ENCODE measurements at places on chromosomes 2 and 18.

DNA sequence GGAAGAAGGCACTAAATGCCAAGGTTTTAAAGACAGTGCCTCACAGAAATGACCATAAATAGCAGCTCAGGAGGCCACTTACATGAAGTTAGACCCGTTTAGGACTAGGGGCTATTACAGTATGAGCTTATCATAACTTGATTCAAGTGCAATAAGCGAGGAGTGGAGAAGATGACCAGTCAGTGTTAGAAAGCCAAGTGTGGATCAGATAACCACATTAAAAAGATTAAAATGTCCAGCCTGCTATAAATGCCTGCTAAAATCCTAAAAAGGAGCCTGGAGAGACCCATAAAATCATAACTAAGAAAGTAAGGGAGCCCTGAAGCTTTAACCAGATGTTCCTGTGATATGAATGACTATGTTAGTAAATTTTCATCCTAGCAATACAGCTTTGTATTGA, 117.5 kb upstream of the ZNF521 start:
- no peak for DNase-seq

DNA sequence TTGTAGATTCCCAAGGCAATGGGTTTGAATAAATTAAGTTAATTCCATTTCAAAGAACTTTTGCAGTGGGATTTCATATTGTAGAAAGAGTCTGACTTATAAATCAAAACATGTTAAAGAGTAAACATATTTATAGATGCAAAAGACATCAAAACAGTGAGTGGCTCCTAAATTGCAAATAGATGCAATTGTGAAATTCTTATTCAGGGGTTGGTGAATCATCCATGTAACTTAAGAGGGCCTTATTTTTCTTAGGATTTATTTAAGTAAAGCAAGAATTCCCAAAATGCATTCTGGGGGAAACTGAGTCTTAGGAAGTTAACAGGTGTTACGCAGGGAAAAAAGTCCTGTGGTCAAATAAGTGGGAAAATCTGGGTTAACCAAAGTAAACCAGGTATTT, 11.3 kb downstream of the TANC1 start:
- DNase-seq: no peak

GRCh38 chr2:136255127-136255526, 137.2 kb upstream of the CXCR4 start:
- DNase-seq: no peak

DNA sequence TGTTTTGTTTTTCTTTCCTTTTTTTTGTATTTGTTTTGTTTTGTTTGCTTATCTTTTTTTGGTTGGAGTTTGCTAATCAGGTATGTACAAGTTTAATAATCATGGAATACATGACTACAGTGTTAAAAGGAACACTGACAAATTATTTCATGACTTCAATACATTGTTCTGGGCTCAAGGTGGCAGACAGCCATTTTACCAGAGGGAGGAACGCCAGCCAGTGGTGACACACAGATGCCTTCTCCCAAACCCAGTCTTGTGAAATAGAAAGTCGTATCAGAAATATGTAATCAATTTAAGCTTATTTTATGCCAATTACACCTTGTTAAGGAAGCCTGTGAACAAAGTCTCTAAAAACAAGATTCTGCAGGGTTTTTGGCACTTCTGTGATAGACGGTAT, 264.0 kb upstream of the EPHA4 start:
- no peak for DNase-seq

DNA sequence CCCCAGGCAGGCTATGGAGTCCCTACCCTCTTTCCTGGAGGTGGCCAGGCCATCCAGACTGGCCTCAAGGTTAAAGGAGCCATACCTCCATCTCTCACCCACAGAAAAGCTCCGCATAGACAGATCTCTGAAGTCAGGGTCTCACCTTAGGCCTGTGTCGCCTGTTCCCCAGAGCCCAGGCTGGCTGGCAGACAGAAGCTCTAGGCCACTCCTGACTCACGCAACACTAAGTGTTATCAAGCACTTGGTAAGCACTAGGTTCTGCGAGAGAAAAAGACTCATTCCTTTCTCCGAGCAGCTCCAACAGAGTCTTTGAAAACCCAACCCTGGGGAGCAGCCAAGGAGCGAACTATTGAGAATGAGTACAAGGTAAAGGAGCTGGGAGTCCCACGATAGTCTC, 6.1 kb downstream of the SMAD7 start:
- DNase-seq: no peak

GRCh38 chr2:172226244-172227061, 123.8 kb upstream of the DLX2 start:
- no peak for DNase-seq

GRCh38 chr2:42105330-42106256, 57.8 kb downstream of the PKDCC start:
- DNase-seq: no peak

GRCh38 chr2:148410899-148411298, 233.7 kb upstream of the EPC2 start:
- DNase-seq: no peak

DNA sequence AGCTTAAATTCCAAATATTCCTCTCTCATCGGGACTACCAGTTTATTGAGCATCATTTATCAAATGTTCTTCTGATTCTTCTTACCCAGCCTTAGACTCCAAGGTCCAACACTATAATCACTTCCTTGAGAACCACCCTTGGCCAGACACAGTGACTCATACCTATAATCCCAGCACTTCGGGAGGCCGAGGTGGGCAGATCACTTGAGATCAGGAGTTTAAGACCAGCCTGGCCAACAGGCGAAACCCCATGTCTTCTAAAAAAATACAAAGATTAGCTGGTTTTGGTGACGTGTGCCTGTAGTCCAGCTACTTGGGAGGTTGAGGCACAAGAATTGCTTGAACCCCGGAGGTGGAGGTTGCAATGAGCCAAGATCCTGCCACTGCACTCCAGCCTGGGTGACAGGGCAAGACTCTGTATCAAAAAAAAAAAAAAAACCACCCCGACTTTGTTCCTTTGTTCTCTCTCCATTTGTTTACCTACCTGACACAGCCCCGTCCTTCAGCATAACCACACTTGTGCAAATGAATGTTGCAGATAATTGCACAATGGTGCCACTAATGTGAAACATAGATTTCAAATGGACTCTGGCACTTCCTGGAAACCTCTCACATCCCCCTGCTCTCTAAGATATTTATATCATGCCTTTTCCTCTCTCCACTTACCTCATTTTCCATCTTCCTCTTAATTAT, 38.9 kb upstream of the LPIN2 start:
- DNase-seq: no peak

GRCh38 chr2:13681936-13682335, 950.6 kb upstream of the LRATD1 start:
- no peak for DNase-seq

DNA sequence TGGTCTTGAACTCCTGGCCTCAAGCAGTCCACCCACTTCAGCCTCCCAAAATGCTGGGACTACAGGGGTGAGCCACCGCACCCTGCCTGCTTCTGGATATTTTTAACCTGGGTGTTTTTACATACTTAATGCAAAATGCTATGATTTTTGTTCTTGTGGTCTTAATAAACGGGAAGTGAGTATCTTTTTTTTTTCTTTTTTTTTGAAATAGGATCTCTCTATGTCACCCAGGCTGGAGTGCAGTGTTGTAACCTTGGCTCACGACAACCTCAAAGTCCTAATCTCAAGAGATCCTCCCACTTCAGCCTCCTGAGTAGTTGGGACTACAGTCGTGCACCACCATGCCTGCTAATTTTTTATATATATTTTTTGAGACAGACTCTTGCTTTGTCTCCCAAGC, 19.2 kb upstream of the ASXL2 start:
- DNase-seq: no peak

- no peak for DNase-seq
Observed at GRCh38 chr2:113124984-113125855, 2.2 kb upstream of the IL1RN start.

GRCh38 chr2:42135381-42136312, 33.5 kb upstream of the EML4 start:
- no peak for DNase-seq

DNA sequence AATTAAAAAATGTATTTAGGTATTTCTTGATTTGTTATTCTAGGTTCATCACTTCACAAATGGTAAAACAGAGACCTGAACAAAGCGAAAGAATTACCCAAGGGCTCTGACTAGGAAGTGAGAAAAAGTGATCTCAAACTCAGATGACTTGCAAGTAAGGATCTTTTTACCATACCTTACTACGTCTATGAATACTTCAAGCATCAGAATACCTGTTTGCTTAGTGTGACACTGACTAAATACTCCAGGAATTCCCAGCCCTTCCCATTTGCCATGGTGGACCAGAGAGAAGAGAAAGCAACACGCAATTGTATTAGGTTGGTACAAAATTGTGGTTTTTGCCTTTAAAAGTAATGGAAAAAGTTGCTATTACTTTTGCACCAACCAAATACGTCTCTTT, 35.8 kb upstream of the FIGN start:
- DNase-seq: no peak

DNA sequence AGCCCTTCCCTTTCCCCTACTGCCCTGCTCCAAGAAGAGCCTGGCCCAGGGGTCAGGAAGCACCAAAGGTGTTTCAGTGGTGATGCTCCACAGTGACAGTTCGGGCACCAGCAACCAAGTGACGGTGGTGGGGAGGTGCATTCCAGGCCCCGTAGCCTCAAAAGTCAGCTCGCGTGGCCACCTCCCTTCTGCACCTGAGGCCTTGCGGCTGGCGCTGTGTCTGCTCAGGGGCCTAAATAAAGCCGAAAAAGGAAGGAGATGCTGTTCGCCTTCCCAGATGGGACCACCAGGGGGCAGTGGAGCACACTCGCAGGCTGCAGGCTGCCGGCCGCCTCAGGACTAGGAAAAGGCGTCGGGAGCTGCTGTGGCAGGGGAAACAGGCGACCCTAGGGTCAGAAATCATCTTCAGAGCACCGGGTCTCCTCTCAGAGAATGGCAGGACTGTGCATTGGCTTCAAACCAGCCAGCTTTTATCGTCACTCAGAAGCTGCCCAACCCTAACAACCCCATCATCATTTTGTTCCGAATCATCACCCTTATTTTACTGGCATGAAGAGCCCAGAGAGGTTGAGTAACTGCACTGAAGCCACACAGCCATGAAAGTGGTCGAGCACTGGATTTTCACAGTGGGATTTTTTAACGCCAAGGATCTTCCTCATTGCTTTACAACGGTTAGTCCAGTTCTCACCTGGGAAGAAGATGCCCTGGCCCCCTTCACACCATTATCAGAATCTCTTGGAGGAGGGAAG, 213.0 kb upstream of the CELF4 start:
- peak; percentile 89 for DNase-seq

GRCh38 chr2:235594041-235594440, 100.2 kb downstream of the AGAP1 start:
- no peak for DNase-seq

- no peak for DNase-seq
Observed at GRCh38 chr18:24602201-24602600, 141.8 kb downstream of the HRH4 start.

GRCh38 chr18:11266781-11267480, 117.6 kb upstream of the PIEZO2 start:
- DNase-seq: no peak

GRCh38 chr2:204896146-204896545, 350.9 kb downstream of the PARD3B start:
- no peak for DNase-seq

DNA sequence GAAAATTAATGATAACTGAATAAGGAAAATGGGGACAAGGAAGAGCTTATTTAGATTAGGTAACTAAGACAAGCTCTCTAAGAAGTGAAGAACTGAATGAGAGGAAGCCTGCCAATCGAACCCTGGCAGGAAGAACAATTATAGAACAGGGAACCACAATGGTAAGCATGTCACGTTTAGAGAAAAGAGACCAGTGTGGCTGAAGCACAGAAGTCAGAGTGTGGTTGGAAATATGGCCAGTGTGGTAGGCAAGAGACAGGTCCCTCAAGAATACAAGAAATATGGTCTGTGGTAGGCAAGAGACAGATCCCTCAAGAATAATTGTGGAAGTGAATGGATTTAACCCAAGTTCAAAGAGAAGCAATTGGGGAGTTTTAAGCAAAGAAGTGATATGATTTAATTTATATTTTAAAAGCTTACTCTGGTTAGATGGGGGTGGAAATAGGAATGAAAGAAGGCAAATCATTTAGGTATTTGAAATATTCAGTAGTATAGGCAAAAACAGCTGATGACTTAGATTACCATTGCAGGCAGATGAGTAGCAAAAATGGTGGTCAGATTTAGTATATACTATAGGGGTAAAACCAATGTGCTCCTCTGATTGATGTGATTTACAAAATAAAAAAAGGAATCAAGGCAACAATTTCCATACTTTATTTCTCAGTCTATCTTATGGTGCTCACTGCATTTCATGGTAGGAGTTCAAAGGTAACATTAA, 38.8 kb upstream of the ERMN start:
- no peak for DNase-seq

DNA sequence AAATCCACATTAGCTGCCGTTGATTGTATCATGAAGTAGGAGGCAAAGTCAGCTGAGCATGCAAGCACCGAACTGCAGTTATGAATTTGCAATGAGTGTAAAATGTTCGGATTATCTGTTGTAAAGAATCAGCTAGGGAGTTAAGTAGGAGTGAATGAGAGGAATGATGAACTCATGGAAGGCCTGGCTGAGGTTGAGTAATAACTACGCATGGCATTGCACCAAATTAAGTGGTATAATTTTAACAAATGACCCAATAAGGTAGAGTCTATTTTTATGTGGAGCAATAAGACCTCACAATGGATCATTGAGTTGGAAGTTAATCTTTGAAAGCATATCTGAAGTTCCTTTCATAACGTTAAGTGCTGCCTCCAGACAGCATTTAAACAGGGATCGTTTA, 288.2 kb upstream of the CHST9 start:
- DNase-seq: no peak

DNA sequence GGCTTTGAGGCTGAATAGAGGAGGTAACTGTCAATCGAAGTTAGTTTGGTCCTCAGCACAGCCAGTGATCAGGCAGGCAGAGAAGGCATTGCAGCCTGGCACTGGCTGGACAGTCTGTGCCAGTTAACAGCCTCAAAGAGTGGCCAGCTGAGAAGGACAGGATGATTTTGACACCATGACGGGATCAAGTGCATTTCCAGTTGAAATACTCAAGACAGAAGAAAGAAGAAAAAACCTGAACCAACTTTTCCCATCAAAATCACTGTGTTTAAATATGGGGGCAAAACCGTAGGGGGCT, 96.7 kb upstream of the ZCCHC2 start:
- no peak for DNase-seq

GRCh38 chr2:45712570-45712969, 61.1 kb downstream of the PRKCE start:
- no peak for DNase-seq

- DNase-seq: no peak
Observed at GRCh38 chr2:15776629-15776919, 163.8 kb upstream of the MYCN start.

GRCh38 chr2:148103946-148104345, 83.1 kb downstream of the MBD5 start:
- DNase-seq: no peak
